ENCODE measurements at places on chromosomes 12 and 14. TPM values are rescaled to one million over a fixed set of nuclear protein-coding genes. Genes with fewer than 3 reads are reported as not detected.

Gene SLC7A7
- total RNA-seq, result 1.1 TPM

Gene DLST
- 96.5 TPM for total RNA-seq

Gene RASSF9
- not detected for total RNA-seq

Gene ZNF891
- 2.6 TPM for total RNA-seq

Gene GNB3
- 11.8 TPM for total RNA-seq

GRCh38 chr12:48119834-48120195, 651 bp downstream of the PFKM start:
- DNase-seq, result no peak
- H3K27me3 ChIP-seq, result no peaks in the 10 kb centered on the region
- H3K4me1 ChIP-seq, result peaks cover 3% of the 10 kb centered on the region
- peak overlapping the region; percentile 85 for H3K4me3 ChIP-seq
- H3K27ac ChIP-seq, result no peak overlapping the region
- no peaks in the 10 kb centered on the region for H3K36me3 ChIP-seq

- no peaks in the 10 kb centered on the region for H3K4me1 ChIP-seq
- H3K27me3 ChIP-seq, result no peaks in the 10 kb centered on the region
- H3K4me3 ChIP-seq, result no peak overlapping the region
- no peak for DNase-seq
- no peaks in the 10 kb centered on the region for H3K36me3 ChIP-seq
Observed at GRCh38 chr12:52061470-52062166, 8.2 kb upstream of the ATG101 start.

GRCh38 chr12:4850857-4851380, 58.8 kb upstream of the KCNA1 start:
- no peaks in the 10 kb centered on the region for H3K36me3 ChIP-seq
- no peaks in the 10 kb centered on the region for H3K27me3 ChIP-seq
- H3K27ac ChIP-seq, result no peak overlapping the region
- no peak for DNase-seq
- no peaks in the 10 kb centered on the region for H3K4me1 ChIP-seq

DNA sequence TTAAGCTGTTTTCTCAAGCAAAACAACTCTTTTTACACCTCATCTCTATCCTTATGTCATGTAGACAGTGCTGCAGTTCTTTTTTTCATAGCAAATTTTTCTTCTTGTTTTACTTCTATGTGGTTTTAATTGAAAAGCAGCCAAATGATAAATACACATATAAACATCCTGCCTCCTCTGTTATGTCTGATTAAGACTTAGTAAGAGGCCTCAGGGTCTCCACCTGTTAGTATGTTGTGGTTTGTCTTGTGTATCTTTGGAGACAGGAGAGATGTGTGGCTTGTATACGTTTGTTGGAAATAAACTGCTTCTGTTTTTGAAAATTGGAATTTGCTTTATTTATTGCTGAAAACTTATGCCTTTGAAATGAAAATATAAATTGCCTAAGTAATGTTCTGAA, 32.0 kb downstream of the PEX5 start:
- H3K4me3 ChIP-seq, result no peak overlapping the region
- no peaks in the 10 kb centered on the region for H3K36me3 ChIP-seq
- H3K27me3 ChIP-seq, result no peaks in the 10 kb centered on the region
- no peaks in the 10 kb centered on the region for H3K4me1 ChIP-seq
- no peak for DNase-seq

DNA sequence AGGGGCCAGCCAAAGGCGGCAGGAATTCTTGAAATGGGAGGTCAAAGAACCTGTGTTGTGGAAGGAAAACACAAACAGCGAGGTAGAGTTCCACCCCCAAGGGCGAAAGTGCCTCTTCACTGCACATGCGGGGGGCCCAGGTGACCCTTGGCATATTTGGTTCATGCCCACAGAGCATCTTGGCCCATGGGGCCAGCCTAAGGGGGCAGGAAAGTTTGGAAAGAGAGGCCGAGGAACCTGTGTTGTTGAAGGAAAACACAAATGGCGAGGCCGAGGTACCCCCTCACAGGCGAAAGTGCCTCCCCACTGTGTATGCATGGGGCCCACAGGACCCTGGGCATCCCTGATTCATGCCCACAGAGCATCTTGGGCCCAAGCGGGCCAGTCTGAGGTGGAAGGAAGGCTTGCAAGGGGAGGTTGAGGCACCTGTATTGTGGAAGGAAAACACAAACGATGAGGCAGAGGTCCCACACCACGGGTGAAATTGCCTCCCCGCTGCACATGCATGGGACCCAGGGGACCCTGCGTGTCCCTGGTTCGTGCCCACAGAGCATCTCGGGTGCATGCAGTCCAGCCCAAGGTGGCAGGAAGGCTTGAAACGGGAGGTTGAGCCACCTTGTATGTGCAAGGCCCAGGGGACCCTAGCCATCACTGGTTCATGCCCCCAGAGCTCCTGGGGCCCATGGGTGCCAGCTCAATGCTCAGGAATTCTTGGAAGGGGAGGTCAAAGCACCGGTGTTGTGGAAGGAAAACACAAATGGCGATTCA, 384.1 kb downstream of the ALG10 start:
- no peaks in the 10 kb centered on the region for H3K4me1 ChIP-seq
- H3K36me3 ChIP-seq, result no peaks in the 10 kb centered on the region
- no peaks in the 10 kb centered on the region for H3K27me3 ChIP-seq
- H3K27ac ChIP-seq, result no peak overlapping the region

- no peaks in the 10 kb centered on the region for H3K27me3 ChIP-seq
- no peak for DNase-seq
- no peak overlapping the region for H3K4me3 ChIP-seq
- no peaks in the 10 kb centered on the region for H3K36me3 ChIP-seq
Observed at GRCh38 chr14:104142136-104142945, 4.0 kb downstream of the KIF26A start.

- H3K36me3 ChIP-seq, result no peaks in the 10 kb centered on the region
- H3K4me3 ChIP-seq, result no peak overlapping the region
- no peak overlapping the region for H3K27ac ChIP-seq
- DNase-seq, result no peak
- H3K27me3 ChIP-seq, result no peaks in the 10 kb centered on the region
Observed at GRCh38 chr14:88492272-88493089, 62.3 kb downstream of the PTPN21 start.

DNA sequence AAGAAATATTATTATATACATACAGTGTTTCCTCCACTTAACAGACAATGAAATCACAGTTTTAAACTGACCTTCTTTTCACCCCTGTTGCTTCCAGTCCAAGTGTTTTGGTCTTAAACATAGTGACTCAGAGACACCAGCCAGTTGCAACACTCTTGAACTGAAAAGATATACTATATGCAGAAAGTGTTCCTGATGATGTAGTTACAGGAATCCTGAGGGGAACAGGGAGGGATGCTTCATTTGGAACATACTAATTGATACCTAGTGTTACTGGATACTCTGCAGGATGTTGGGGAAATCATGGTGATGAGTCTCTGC, 420.8 kb downstream of the CCDC91 start:
- no peaks in the 10 kb centered on the region for H3K27me3 ChIP-seq
- no peak overlapping the region for H3K27ac ChIP-seq
- H3K4me1 ChIP-seq, result no peaks in the 10 kb centered on the region
- no peak for DNase-seq
- H3K36me3 ChIP-seq, result no peaks in the 10 kb centered on the region

DNA sequence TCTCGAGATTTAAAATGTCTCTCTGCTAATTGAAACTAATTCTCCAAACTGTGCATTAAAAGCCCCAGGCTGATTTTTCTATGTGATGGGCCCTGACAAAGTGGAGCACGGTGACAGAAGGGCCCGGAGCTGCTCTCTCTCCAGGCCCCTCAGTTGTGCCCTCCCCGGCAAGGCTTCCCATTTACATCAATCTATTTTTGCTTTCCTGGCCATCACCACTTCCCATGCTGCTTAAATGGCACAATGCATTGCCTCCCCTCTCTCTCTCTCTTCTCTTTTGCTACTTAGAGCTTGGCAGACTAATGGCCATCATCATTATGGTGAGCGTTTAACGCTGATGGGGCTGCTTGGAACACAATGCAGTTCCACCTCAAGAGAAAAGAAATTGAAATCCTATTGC, 270.7 kb upstream of the DIO3 start:
- H3K27ac ChIP-seq, result no peak overlapping the region
- no peak for DNase-seq
- no peaks in the 10 kb centered on the region for H3K27me3 ChIP-seq
